ENCODE measurements at places on chromosomes 4 and X. TPM values are rescaled to one million over a fixed set of nuclear protein-coding genes. Genes with fewer than 3 reads are reported as not detected.

DNA sequence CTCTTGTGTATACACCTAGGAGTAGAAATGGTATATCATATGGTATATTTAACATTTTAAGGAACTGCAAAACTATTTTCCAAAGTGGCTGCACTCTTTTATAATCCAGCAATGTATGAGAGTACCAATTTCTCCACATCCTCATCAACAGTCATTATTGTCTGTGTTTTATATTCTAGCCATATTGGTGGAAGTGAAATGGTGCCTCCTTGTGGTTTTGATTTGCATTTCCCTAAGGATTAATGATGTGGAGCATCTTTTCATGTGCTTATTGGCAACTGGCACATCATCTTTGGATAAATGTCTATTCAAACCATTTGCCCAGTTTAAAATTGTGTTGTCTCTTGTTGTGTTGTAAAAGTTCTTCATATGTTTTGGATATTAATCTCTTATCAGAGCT lies 9.6 kb downstream of the BMP15 start:
- H3K4me3 ChIP-seq: no peak overlapping the region
- H3K36me3 ChIP-seq: no peaks in the 10 kb centered on the region
- no peak overlapping the region for H3K27ac ChIP-seq
- H3K27me3 ChIP-seq: no peaks in the 10 kb centered on the region

The FAM114A1 gene
- total RNA-seq: 0.70 TPM

DNA sequence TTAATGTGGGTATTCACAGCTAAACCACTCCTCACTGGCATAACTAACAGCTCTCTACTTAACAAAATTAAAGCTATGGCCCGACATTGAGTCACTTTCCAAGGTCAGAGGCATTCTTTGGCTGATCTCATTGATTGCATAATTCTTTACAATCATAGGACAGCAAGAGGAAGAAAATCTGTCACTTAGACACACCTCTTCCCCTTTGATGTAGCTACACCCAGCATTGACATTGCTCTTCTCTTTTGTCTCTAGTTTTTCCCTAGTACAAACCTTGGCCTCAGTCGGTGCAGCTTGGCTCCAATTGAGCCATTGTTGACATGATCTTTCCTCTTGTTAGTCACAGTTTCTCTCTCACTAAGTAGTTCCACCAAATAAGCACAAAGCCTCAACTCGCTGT lies 313.3 kb upstream of the ACTRT1 start:
- no peaks in the 10 kb centered on the region for H3K4me1 ChIP-seq
- no peaks in the 10 kb centered on the region for H3K36me3 ChIP-seq
- no peaks in the 10 kb centered on the region for H3K27me3 ChIP-seq
- H3K27ac ChIP-seq: no peak overlapping the region
- no peak overlapping the region for H3K4me3 ChIP-seq

- H3K27me3 ChIP-seq: no peaks in the 10 kb centered on the region
- H3K36me3 ChIP-seq: no peaks in the 10 kb centered on the region
- H3K27ac ChIP-seq: no peak overlapping the region
- H3K4me1 ChIP-seq: no peaks in the 10 kb centered on the region
- H3K4me3 ChIP-seq: no peak overlapping the region
Observed at GRCh38 chr4:181684310-181684709, 558.9 kb upstream of the TENM3 start.

The VCX gene
- total RNA-seq: not detected

- no peaks in the 10 kb centered on the region for H3K27me3 ChIP-seq
- no peak overlapping the region for H3K4me3 ChIP-seq
- DNase-seq: no peak
- no peaks in the 10 kb centered on the region for H3K4me1 ChIP-seq
- no peaks in the 10 kb centered on the region for H3K36me3 ChIP-seq
- H3K27ac ChIP-seq: no peak overlapping the region
Observed at GRCh38 chr4:81589262-81589661, 117.6 kb upstream of the RASGEF1B start.

- H3K4me3 ChIP-seq: no peak overlapping the region
- no peaks in the 10 kb centered on the region for H3K36me3 ChIP-seq
- no peaks in the 10 kb centered on the region for H3K27me3 ChIP-seq
- H3K4me1 ChIP-seq: no peaks in the 10 kb centered on the region
Observed at GRCh38 chr4:7422898-7423180, 11.9 kb downstream of the PSAPL1 start.

GRCh38 chrX:122504026-122504425 lies 680.1 kb upstream of the GRIA3 start:
- no peak overlapping the region for H3K27ac ChIP-seq
- DNase-seq: no peak
- no peaks in the 10 kb centered on the region for H3K27me3 ChIP-seq
- H3K4me3 ChIP-seq: no peak overlapping the region

DNA sequence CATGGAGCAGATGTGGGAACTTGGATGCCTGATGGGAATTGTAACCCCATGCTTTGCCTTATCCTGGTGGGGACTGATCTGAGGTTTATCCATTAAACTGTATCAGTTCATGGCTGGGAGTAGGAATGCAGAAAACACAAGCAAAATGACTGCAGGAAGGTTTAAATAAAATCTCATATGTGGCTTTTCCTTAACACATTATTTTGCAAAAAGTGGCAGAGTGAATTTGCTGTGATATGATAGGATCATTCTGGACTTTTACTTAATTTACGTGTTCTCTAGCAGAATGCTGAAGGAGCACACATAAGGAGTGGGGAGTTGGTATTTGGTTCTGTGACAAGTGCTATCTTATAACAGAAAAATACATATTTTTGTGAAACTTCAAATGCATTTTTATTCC lies 34.8 kb downstream of the REPS2 start:
- H3K4me1 ChIP-seq: no peaks in the 10 kb centered on the region
- H3K36me3 ChIP-seq: no peaks in the 10 kb centered on the region
- H3K27me3 ChIP-seq: no peaks in the 10 kb centered on the region
- H3K27ac ChIP-seq: no peak overlapping the region
- no peak for DNase-seq

DNA sequence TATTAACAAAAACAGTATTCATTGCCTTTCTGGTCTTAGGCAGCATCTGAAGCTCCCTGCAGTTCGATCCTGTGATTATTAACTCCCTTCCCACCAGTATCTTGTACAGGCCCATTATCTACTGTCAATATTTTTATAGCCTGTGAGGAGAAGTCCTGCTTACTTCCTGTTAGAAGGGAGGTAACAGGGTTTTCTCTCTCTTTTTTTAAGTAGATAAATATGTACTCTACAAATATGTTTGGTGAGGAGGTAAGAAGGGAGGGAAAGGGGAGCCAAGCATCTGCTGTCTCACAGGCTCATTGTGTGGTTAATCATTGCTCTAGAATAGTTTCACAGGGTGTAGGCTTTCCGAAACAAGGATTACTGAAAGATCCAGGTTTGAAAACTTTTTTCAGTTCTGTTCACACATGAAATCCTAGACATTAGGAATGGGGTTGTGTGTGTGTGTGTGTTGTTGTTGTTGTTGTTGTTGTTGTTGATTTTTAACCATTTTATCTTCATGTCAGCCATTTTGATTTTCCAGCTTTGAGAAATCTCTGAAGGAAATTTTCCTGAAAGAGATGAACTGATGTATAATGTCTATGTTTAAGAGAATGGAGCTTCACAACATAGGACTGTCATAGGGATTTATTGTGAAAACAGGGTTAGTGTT lies 14.2 kb downstream of the ATOH1 start:
- H3K27ac ChIP-seq: no peak overlapping the region
- no peak overlapping the region for H3K4me3 ChIP-seq
- H3K36me3 ChIP-seq: no peaks in the 10 kb centered on the region
- H3K4me1 ChIP-seq: no peaks in the 10 kb centered on the region

- H3K27ac ChIP-seq: no peak overlapping the region
- H3K27me3 ChIP-seq: no peaks in the 10 kb centered on the region
Observed at GRCh38 chr4:142567199-142567598, 278.9 kb downstream of the INPP4B start.

The SPRY1 gene
- total RNA-seq: 9.5 TPM

The HSD17B13 gene
- total RNA-seq: 0.73 TPM

The SERPINA7 gene
- total RNA-seq: not detected

The SMIM31 gene
- total RNA-seq: not detected

GRCh38 chr4:88674979-88675378 lies 22.6 kb downstream of the NAP1L5 start:
- peaks cover 45% of the 10 kb centered on the region for H3K36me3 ChIP-seq
- no peak for DNase-seq
- H3K27ac ChIP-seq: no peak overlapping the region
- H3K4me3 ChIP-seq: no peak overlapping the region
- H3K4me1 ChIP-seq: no peaks in the 10 kb centered on the region

The CRMP1 gene
- total RNA-seq: not detected

DNA sequence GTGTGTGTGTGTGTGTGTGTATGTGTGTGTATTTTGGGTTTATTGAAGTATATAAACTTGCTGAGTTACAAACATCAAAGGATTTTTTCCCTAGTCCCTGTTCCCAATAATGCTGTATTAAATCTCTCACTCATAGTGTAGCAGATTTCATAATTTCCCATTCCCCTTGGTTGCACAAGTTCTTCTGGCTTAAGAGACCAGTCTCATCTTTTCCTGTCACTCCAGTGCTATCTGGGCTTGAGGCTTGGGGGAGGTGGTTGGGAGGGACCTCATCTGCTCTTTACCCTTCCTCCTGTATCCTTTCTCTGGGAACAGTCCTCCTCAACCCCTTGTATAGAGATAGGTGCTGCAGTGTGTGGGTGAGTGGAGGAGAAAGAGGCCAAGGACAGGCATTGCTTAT lies 285.4 kb upstream of the BOD1L1 start:
- H3K4me3 ChIP-seq: no peak overlapping the region
- no peaks in the 10 kb centered on the region for H3K27me3 ChIP-seq
- no peak overlapping the region for H3K27ac ChIP-seq
- H3K36me3 ChIP-seq: no peaks in the 10 kb centered on the region
- DNase-seq: no peak

- H3K36me3 ChIP-seq: no peaks in the 10 kb centered on the region
- H3K4me3 ChIP-seq: no peak overlapping the region
- no peak overlapping the region for H3K27ac ChIP-seq
- DNase-seq: no peak
- H3K27me3 ChIP-seq: no peaks in the 10 kb centered on the region
Observed at GRCh38 chrX:24777660-24778059, 83.9 kb downstream of the POLA1 start.

DNA sequence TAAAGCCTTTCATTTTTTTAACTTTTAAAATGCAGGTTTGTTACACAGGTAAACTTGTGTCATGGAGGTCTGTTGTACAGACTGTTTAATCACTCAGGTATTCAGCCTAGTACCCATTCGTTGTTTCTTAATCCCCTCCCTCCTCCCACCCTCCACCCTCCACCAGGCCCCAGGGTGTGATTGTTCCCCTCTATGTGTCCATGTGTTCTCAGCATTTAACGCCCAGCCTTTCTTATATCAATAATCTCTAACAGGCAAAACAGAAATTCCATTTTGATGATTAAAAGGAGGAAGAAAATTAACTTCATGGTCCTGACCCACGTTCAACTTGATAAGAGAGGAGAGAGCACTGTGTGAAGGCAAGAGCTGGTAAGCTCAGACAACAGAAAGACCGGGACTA lies 75.1 kb downstream of the TSPAN5 start:
- no peak overlapping the region for H3K4me3 ChIP-seq
- H3K27ac ChIP-seq: no peak overlapping the region
- DNase-seq: no peak
- no peaks in the 10 kb centered on the region for H3K27me3 ChIP-seq
- no peaks in the 10 kb centered on the region for H3K36me3 ChIP-seq
- H3K4me1 ChIP-seq: no peaks in the 10 kb centered on the region

The SLIT2 gene
- not detected for total RNA-seq

The POU3F4 gene
- not detected for total RNA-seq

DNA sequence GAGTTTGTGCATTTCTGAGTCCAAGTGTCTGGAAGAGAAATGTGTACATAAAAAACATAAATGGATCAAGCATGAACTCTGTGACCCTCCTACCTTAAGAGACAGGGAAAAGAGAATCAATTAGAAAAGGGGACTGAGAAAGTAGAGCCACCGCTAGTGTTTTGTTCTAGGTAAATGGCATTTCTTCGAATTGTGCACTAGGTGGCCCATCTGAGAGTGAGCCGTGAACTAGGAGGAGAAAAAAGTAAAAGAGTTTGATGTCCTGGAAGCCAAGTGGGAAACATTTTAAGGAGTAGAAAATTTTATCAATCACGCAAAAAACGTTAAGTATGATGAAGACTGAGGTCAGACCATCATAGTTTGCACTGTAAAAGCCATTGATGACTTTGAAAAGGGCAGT lies 55.1 kb downstream of the NAF1 start:
- no peak overlapping the region for H3K4me3 ChIP-seq
- H3K27ac ChIP-seq: no peak overlapping the region
- DNase-seq: no peak
- no peaks in the 10 kb centered on the region for H3K4me1 ChIP-seq
- H3K27me3 ChIP-seq: no peaks in the 10 kb centered on the region

GRCh38 chr4:168800926-168801325 lies 209.1 kb downstream of the CBR4 start:
- H3K36me3 ChIP-seq: no peaks in the 10 kb centered on the region
- no peak for DNase-seq
- H3K4me3 ChIP-seq: no peak overlapping the region
- no peaks in the 10 kb centered on the region for H3K27me3 ChIP-seq

GRCh38 chr4:173181848-173182247 lies 13.2 kb downstream of the GALNT7 start:
- H3K4me1 ChIP-seq: no peaks in the 10 kb centered on the region
- no peak for DNase-seq
- H3K4me3 ChIP-seq: no peak overlapping the region

GRCh38 chr4:186596346-186596745 lies 41.0 kb upstream of the MTNR1A start:
- no peaks in the 10 kb centered on the region for H3K36me3 ChIP-seq
- DNase-seq: no peak
- H3K4me3 ChIP-seq: no peak overlapping the region
- H3K27me3 ChIP-seq: no peaks in the 10 kb centered on the region
- no peaks in the 10 kb centered on the region for H3K4me1 ChIP-seq

- no peak overlapping the region for H3K27ac ChIP-seq
- no peak overlapping the region for H3K4me3 ChIP-seq
- no peaks in the 10 kb centered on the region for H3K27me3 ChIP-seq
- DNase-seq: no peak
- no peaks in the 10 kb centered on the region for H3K36me3 ChIP-seq
- H3K4me1 ChIP-seq: no peaks in the 10 kb centered on the region
Observed at GRCh38 chr4:173919196-173919595, 364.3 kb downstream of the FBXO8 start.

DNA sequence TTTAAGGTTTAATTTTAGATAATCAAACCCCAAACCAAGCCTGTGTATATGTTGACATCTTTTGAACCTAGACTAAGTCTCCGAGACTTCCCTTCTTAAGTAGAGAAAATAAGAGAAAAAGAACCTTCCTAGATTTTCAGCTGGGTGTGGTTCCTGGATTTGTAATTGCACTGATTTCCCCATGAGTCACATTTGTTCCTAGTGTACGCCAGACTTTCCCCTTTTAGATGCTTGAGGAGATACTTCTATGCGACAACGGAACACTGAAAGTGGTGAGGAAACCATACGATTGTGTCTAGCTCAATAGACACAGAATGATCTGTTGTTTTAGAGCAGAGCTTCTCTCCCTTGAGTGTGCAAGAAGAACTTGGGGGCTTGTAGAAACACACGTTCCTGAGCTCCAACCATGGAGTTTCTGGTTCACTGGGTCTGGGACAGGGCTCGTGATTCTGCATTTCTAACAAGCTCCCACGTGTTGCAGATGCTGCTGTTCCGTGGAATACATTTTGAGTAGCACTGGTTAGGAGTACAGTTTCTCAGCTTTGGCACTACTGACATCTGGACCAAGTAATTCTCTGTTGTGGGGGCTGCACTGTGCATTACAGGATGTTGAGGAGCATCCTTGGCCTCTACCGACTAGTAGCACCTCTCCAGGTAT lies 87.1 kb downstream of the AMELX start:
- H3K27me3 ChIP-seq: no peaks in the 10 kb centered on the region
- DNase-seq: no peak
- no peaks in the 10 kb centered on the region for H3K36me3 ChIP-seq
- no peaks in the 10 kb centered on the region for H3K4me1 ChIP-seq

All from natural killer cell (primary cell).